ENCODE measurements at places on chromosomes 2 and 18.

- DNase-seq: no peak
Observed at GRCh38 chr18:68995675-68996074, 197.8 kb downstream of the CCDC102B start.

DNA sequence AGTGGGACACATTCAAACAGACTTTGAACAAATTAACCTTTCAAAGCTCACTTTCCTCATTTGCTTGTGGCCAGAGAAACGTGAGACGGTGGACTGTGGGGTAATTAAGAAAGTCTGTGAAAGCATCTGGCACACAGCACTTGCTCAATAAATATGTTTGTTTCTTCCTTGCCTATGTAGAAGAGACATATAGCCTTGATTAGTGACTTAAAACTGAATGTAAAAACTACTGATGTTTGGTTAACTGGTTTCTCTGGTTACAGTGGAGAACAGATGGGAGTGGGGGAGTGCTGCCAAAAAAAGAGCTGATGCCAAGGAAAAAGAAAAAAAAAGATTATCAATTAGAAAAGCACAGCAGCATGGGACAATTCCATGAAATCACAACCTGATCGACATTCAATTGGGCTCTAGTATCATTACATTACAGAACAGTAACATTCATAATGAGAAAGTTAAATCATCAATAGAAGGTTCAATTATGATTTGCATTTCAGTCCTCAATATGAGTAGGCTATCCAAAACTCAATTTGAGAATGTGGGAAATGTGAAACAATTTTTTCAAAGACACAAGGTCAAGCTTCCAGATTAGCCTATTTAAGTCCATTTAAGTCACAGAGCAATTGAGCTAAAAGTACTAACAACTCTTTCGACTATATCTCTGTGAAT lies 14.7 kb downstream of the CUL3 start:
- DNase-seq: no peak

DNA sequence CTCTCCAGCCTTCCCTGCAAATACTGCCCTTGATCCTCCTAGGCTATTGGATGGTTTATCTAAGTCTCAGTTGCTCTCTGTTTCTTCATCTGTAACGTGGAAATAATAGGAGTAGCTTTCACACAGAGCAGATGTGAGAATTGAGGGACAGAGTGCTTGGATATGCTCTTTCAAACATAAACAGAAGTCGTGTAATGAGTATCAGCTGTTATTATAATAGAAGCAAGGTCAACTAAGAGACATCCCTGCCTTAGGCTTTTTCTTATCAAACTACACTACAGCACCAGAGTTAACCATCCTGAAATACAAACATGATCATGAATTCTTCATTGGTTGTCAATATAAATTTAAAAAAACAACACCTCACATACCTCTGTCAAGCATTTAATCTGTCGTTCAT lies 138.2 kb downstream of the DOK6 start:
- DNase-seq: no peak

- DNase-seq: no peak
Observed at GRCh38 chr2:235577404-235578330, 83.8 kb downstream of the AGAP1 start.

- no peak for DNase-seq
Observed at GRCh38 chr18:11124054-11124453, 25.3 kb downstream of the PIEZO2 start.

DNA sequence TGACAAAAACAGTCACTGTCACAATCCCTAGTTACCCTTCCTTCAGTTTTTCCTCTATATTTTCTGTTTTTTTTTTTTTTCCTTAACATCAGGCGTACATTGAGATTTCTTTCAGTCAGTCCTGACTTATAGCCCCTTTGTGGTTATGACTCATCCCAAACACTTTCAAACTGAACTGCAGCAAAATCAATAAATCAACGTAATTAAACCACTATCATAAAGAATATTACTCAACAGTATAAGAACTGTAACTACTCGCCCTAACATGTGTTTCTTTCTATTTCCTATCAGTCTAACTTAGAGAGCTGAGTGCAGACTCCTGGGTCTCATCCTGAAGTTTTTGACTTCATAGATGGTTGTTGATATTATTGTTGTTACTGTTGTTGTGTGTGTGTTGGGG lies 523.5 kb downstream of the LRRTM4 start:
- DNase-seq: no peak

GRCh38 chr2:179479947-179480346 lies 215.3 kb upstream of the SESTD1 start:
- DNase-seq: no peak

DNA sequence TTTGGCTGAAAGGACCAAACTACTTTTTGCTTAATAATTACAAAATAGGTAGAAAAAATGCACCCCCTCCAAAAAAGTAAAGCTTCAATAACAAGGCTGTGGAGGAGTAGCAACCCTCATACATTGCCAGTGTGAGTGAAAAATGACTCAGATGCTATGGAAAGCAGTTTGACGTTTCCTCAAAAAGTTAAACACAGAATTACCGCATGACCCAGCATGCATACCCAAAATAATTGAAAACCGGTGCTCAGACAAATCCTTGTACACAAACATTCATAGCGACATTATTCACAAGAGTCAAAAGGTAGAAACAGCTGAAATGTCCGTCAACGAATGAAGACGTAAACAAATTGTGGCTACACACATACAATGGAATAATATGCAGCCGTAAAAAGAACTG lies 38.8 kb upstream of the DAPL1 start:
- DNase-seq: no peak

DNA sequence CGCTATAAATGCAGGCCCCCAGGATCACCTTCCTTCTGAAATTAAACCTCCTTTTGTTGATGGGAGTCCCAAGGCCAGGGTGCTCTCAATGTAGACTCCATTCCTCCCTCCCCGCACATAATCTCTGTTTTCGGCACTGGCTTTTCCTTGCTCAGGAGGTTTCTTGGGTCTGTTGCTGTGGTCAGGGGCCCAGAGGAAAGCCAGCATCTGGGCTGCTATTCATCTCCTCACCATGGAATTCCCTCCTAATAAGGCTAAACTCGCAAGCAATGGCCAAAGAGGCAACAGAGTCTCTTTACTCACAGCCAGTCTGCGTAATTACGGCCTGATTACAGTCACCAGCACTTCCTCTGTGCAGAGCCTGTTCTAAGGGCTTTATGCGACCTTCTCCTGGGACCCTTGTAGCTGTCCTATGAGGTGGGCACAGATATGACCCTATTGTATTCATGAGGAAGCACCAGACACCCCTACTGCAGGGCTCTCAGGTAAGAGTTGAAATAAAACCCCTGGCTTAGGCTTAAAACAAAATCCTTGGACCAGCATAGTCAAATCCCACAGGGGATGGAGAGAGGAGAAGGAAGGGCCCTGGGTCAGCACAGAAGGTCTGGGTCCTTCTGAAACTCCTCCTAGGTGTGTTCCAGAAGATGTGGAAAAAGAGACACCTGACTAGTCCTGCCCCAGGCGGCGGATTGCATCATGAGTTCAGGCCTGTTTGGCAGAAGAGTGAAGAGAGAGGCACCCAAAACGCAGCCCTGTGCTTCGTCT lies 105.0 kb upstream of the SH3BP4 start:
- no peak for DNase-seq

DNA sequence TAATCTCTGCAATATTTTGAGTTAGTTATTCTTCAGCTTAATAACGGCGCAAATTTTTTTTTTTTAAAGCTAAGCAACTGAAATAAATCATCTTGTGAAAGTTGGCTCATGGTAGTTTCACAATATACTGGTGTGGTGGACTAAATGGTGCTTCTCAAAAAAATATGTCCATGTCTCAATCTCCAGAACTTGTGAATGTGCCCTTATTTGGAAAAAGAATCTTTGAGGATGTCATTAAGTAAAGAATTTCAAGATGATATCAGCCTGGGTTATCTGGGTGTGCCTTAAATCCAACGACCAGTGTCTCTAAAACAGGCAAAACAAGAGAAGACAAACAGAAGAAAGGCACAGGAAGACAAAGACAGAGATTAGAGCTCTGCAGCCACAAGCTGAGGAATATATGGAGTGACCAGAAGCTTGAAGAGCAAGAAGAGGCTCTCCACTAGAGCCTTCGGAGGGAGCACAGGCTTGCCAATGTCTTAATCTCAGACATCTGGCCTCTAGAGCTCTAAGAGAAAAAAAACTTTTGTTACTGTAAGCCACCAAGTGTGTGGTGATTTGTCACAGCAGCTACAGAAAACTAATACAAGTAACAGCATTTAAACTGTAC lies 71.4 kb downstream of the HNMT start:
- no peak for DNase-seq

DNA sequence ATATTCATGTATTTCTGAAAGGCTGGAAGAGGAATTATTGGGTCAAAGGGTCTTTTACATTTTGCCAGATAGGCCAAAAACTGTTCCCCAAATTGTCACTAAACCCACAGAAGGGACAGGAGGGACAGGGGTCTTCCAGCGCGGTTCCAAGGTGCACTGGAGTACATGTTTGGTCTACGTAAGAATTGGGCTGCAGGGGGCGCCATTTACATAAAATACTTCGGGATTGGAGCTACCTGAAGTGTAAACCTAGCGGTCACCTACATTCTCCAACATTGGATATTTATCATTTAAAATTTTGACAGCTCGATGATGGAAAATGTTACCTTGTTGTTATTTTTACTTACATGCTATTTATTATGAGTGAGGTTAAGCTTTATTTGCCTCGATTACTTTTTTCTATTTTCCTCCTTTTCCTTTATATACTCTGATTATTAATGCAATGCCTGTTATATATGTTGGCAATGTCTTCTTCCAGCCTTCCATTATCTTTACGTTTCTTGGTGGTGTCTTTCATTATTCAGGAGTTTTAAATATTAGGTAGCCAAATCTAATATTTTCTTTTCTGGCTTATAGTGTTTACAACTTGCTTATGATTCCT lies 43.0 kb upstream of the RAB6C start:
- no peak for DNase-seq

GRCh38 chr2:219644801-219645480 lies 17.5 kb downstream of the SLC4A3 start:
- no peak for DNase-seq

- no peak for DNase-seq
Observed at GRCh38 chr2:239137165-239137897, 263.5 kb downstream of the HDAC4 start.

- no peak for DNase-seq
Observed at GRCh38 chr2:71174207-71174606, 43.8 kb downstream of the MPHOSPH10 start.

- DNase-seq: no peak
Observed at GRCh38 chr18:52283927-52284326, 56.1 kb upstream of the DCC start.

- DNase-seq: no peak
Observed at GRCh38 chr18:13614641-13615288, 111.6 kb downstream of the FAM210A start.

- DNase-seq: no peak
Observed at GRCh38 chr18:13173578-13174145, 44.9 kb upstream of the LDLRAD4 start.

DNA sequence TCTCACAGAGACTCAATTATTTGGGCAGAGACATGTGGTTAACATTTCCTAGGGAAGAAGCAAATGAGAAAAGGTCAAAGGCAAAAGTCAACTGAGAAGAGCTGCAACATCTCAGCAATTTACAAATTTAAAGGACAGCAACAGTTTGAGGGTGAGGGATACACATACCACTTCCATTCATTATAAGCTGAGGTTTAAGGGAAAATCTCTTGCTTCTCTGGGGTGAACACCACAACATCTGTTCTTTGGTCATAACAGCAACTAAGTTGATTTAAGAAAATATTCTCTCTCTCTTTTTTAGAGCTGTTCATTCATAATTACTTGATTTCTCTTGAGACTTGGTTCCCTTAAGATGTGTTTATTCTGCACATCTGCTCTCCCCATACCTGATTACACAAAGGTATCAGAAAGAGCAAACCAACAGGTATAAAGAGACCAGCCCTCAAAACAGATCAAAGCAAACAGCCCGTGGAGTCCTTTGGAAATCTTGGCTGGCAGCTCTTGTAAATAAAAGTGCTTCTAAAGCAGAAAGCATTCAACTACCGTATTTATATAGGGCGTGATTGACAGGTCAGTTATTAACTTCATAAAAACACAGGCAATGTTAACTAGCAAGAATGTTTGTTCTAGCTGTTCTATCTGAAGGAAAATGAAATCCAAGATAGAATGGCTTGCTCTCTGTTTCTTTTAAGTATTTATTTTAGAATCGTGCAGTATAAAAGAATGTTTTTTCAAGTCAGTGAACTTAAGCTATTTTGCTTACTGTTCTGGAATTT lies 132.8 kb downstream of the THADA start:
- no peak for DNase-seq

GRCh38 chr2:187550857-187551256 lies 3.4 kb downstream of the TFPI start:
- DNase-seq: no peak

DNA sequence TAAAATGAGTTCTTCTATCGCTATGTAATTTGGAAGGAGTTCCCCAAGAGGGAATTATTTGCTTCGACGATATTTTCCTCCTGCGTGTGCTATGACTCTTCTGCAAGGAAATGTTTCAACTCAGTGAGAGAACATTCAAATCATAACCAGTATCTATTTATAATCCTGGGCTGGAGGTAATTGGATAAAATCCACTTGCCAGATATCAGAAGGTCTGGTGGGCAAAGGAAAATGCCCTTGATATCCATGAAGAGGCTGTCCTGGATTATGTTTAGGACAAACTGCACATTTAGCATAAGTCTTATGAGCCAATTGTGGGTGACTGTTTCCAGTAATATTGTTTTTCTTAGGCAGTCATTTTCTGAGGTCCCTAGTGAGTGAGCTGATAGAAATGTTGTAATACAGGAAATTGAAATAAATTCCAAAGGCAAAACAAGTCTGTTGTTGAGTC lies 17.7 kb downstream of the RPIA start:
- DNase-seq: no peak

DNA sequence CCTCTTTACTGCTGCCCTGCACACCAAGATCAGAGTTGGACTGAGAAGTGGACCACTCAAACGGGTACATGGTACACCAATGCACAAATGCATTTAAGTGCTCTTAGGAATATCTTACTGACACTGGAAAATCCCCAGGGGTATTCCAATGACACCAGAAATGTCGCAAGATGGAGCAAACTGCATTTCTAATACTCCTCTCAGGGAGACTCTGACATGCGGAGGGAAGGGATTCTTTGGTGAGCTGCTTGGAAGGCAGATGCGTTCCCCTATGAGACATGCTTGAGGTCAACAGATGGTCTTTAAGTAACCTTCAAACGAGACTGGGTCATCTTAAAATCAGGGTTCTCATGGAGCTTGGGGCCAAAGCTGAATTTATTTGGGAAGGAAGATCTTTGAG lies 521.8 kb upstream of the TCF4 start:
- DNase-seq: no peak

GRCh38 chr2:170052151-170052550 lies 125.8 kb upstream of the MYO3B start:
- DNase-seq: no peak

- no peak for DNase-seq
Observed at GRCh38 chr18:70931942-70932814, 643.3 kb downstream of the SOCS6 start.

GRCh38 chr2:164141271-164141670 lies 405.5 kb upstream of the FIGN start:
- no peak for DNase-seq

- no peak for DNase-seq
Observed at GRCh38 chr2:75506101-75506697, 54.5 kb downstream of the EVA1A start.
